ENCODE measurements at places on chromosomes 4 and X. TPM values are rescaled to one million over a fixed set of nuclear protein-coding genes. Genes with fewer than 3 reads are reported as not detected.

DNA sequence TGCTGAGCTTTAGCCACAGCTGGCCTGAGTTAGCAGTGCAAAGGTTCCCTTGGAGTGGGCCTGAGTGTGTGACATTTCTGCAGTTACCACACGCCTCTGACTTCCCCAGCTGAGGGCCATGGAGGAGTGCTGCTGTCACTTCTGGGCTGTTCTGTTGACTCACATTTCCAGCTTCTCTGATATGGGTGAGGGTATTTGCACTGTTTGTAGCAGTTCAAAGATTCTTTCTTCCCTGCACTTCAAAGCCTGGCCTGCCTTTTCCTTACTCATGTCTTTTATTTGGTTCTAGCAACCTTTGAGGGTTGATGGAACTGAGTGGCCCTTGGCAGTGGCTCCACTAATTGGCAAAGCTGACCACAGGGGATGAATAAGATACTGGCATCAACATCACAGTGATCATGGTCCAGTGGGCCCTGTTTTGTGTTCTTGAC lies 26.4 kb upstream of the SCML1 start:
- H3K36me3 ChIP-seq, result no peaks in the 10 kb centered on the region
- no peaks in the 10 kb centered on the region for H3K4me1 ChIP-seq
- H3K27me3 ChIP-seq, result no peaks in the 10 kb centered on the region
- no peak for DNase-seq

BBS12 gene
- total RNA-seq, result 5.8 TPM

DNA sequence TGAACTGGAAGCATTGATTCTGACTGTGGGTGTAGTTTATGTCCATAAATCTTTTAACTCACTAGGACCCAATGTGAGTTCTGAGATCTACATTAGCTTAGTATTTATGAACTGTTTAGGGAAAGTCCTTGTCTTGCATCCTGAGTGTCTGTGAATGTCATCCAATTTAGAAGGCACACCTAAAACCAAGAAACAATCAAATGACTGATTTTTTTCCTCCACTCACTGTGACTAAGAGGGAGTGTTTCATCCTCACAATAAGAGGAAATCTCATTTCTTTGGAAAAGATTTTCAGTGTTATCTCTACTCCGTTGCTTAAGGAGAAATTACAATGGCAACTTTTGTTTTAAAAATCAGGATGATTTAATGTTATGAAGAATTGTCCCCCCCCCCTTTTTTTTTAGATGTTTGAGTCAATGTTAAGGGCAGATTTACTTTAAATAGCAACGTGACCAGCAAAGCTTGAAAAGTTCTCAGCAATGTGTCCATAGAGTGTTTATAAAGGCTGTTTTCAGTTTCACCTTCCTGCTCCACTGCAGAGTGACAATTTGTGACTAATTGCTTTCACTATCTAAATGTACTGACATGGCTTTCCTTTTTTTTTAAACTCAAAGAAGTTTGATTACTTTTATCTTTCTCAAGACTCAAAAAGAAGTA lies 173.0 kb downstream of the SPCS3 start:
- no peaks in the 10 kb centered on the region for H3K4me1 ChIP-seq
- no peak for DNase-seq
- peak overlapping the region; percentile 57 for H3K27ac ChIP-seq
- H3K4me3 ChIP-seq, result no peak overlapping the region

MYL5 gene
- 6.2 TPM for total RNA-seq

- no peak for DNase-seq
- no peak overlapping the region for H3K27ac ChIP-seq
- H3K4me3 ChIP-seq, result no peak overlapping the region
- H3K4me1 ChIP-seq, result no peaks in the 10 kb centered on the region
- no peaks in the 10 kb centered on the region for H3K27me3 ChIP-seq
These were observed 382.8 kb upstream of the CTSO start for GRCh38 chr4:156336511-156336910.

DNA sequence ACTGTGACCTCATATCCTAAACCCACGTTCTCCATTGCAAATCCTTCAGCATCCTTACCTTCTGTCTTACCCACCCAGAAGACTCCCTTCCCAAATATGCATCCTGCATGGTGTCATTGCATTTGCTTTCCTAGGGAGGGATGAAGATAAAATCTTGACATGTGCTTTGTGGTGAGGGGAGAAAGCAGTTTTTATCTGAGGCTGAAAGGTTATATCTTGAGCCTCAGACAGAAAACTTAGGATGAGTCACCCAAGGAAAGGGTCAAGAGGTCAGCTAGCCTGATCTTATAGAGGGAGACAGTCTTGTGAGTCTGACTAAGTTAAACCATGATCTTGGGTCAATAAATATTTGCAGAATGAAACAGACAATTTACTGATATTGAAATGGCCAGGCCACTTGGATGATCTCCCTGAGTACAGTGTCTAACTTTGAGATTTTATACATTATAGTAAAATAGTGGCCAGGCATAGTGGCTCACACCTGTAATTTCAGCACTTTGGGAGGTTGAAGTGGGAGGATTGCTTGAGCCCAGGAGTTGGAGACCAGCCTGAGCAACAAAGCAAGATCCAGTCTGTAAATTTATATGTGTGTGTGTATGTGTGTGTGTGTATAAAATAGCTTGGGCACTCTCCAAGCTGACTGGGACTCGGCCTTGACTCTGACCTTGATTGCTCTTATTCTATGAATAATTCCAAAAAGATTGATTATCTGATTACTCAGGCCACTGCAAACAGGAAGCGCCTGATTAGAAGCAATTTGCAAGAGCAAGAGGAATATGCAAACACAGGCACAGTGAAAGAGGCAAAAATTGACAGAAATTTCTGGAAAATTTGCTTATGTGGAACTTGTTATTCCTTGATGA lies 15.4 kb upstream of the FAM9C start:
- no peaks in the 10 kb centered on the region for H3K4me1 ChIP-seq
- no peak overlapping the region for H3K4me3 ChIP-seq
- no peak for DNase-seq
- H3K27me3 ChIP-seq, result no peaks in the 10 kb centered on the region
- H3K27ac ChIP-seq, result no peak overlapping the region

- no peaks in the 10 kb centered on the region for H3K36me3 ChIP-seq
- H3K4me3 ChIP-seq, result no peak overlapping the region
- no peak overlapping the region for H3K27ac ChIP-seq
- peaks cover 14% of the 10 kb centered on the region for H3K4me1 ChIP-seq
- H3K27me3 ChIP-seq, result no peaks in the 10 kb centered on the region
These were observed 5.1 kb upstream of the DHX15 start for GRCh38 chr4:24589448-24589847.

C4orf36 gene
- total RNA-seq, result 2.1 TPM

DNA sequence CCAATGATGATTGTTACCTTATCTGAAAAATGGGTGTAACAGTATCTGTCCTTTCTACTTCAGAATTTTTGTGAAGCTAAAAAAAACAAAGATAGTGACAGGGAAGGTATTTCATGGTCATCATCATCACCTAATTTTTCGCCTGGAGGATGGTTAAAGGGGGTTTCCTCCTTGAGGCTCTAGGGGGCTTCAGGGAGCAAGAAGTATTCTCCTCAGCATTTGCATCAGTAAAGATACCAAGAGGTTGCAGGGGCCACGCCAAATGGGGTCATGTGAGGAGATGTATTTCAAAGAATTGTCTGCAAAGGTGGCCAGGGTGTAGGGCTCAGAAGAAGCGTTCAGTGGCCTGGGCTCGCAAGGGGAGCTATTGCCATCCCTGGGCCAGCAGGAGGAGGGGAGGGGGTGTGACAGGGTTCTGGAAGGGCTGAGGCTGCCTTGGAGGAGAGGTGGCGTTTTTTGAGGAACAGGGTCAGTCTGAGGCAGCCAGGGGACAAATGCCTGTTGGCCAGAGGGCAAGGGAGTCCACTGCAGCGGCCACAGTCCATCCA lies 7.3 kb upstream of the NSG1 start:
- DNase-seq, result no peak
- H3K36me3 ChIP-seq, result no peaks in the 10 kb centered on the region
- peaks cover 12% of the 10 kb centered on the region for H3K4me1 ChIP-seq
- H3K27ac ChIP-seq, result no peak overlapping the region
- no peak overlapping the region for H3K4me3 ChIP-seq

GRCh38 chrX:150548684-150549083 lies 19.7 kb upstream of the MTM1 start:
- H3K4me1 ChIP-seq, result peaks cover 22% of the 10 kb centered on the region
- no peak overlapping the region for H3K4me3 ChIP-seq
- H3K36me3 ChIP-seq, result no peaks in the 10 kb centered on the region
- DNase-seq, result no peak

DNA sequence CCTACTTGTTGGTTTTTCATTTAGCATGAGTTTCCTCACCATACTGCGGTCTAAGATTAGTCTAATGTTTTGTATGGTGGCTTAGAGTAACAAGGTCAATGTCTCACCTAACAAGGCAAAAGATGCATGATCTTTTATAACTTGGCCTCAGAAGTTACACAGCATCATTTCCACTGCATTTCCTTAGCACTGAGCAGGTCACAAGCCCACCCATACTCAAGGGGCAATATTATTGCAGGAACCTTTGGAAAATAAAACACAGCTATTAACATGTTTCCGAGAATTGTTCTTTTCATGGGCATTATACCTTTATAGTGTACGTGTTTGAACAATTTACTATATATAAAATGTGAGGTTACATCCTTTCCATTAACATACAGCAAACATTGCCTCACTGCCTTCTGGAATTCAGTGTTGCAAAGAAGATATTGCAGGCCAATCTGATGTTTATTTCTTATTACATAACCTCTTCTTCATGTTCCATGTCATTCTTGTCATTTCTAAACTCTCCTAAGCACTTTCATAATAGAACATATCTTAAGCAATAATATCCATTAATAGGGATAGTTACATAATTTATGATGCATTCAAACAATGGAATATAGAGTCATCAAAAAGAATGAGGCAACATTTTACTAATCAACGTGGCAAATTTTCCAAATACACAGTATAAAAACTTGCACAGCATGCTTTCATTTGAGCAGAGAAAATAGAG lies 153.8 kb downstream of the AREG start:
- H3K27me3 ChIP-seq, result no peaks in the 10 kb centered on the region
- DNase-seq, result no peak
- H3K4me3 ChIP-seq, result no peak overlapping the region
- H3K36me3 ChIP-seq, result no peaks in the 10 kb centered on the region
- H3K4me1 ChIP-seq, result no peaks in the 10 kb centered on the region

FGG gene
- total RNA-seq, result not detected

NMU gene
- not detected for total RNA-seq

NLGN3 gene
- 0.44 TPM for total RNA-seq

CFP gene
- total RNA-seq, result 4.5 TPM

SLC16A2 gene
- total RNA-seq, result 5.7 TPM

DNA sequence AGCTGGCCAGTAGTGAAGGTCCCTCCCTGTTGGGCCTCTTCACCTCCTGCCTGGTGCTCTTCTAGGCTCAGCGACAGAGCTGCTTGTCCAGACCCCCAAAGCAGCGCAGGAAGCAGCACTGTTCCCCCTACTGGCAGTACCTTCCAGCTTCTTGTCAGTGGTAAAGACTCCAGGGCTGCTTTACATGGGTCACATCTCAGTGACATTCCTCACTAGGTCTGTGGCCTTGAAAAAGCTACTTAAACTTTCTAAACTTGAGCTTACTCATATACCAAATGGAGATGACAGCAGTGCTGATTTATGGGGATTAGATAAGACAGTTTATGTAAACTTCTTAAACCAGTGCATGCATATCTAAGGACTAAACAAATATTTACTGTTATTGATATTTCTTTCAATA lies 117.3 kb downstream of the FAT4 start:
- DNase-seq, result no peak
- H3K36me3 ChIP-seq, result peaks cover 11% of the 10 kb centered on the region
- H3K4me3 ChIP-seq, result no peak overlapping the region

ZAR1 gene
- total RNA-seq, result not detected

GRCh38 chr4:122701061-122701460 lies 31.4 kb upstream of the BBS12 start:
- no peaks in the 10 kb centered on the region for H3K4me1 ChIP-seq
- no peaks in the 10 kb centered on the region for H3K36me3 ChIP-seq
- peak overlapping the region; percentile 33 for H3K4me3 ChIP-seq
- no peak for DNase-seq

GRCh38 chrX:3141031-3141430 lies 99.8 kb downstream of the ARSF start:
- no peak for DNase-seq
- H3K27ac ChIP-seq, result no peak overlapping the region
- no peaks in the 10 kb centered on the region for H3K4me1 ChIP-seq
- H3K4me3 ChIP-seq, result no peak overlapping the region
- no peaks in the 10 kb centered on the region for H3K27me3 ChIP-seq

- no peak overlapping the region for H3K4me3 ChIP-seq
- H3K36me3 ChIP-seq, result no peaks in the 10 kb centered on the region
- H3K27me3 ChIP-seq, result no peaks in the 10 kb centered on the region
- H3K27ac ChIP-seq, result no peak overlapping the region
- no peaks in the 10 kb centered on the region for H3K4me1 ChIP-seq
These were observed 42.2 kb upstream of the EPGN start for GRCh38 chr4:74266081-74266480.

HPGD gene
- 1.1 TPM for total RNA-seq

SOD3 gene
- 118 TPM for total RNA-seq

DNA sequence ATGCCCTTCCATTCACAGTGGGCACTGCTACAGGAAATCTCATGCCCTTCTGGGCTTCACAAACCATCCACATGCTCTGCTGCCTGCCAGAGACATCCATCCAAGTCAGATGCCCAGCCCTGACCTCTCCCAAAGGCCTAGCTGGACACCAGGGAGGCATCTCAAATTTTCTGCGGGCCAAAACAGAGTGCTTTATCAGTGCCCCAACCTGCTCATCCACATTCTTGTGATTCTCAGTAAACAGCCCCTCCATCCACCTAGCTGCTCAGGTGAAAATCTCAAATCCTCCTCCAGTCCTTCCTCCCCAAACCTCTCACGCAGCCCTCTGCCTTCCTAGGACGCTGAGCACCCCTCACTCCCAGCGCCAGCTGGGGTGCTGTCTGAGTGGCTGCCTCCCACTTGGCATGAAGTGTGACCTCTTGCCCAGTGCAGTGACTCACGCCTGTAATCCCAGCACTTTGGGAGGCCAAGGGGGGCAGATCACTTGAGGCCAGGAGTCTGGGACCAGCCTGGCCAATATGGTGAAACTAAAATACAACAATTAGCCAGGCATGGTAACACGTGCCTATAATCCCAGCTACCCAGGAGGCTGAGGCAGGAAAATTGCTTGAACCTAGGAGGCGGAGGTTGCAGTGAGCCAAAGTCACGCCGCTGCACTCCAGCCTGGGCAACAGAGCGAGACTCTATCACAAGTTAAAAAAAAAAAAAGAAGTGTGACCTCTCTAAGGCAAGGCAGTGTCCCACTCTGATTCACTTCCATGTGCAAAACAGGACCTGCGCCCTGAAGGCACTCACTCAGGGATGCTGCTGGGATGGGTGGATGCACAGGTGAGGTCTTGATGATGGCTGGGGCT lies 1.7 kb upstream of the AFAP1 start:
- H3K4me3 ChIP-seq, result no peak overlapping the region
- H3K27me3 ChIP-seq, result no peaks in the 10 kb centered on the region
- no peak for DNase-seq

GRCh38 chr4:122309988-122310626 lies 68.7 kb upstream of the ADAD1 start:
- no peak for DNase-seq
- no peaks in the 10 kb centered on the region for H3K4me1 ChIP-seq
- H3K4me3 ChIP-seq, result no peak overlapping the region
- H3K27me3 ChIP-seq, result no peaks in the 10 kb centered on the region
- peaks cover 90% of the 10 kb centered on the region for H3K36me3 ChIP-seq
